Common myeloid progenitor, CD34-positive (primary cell): ENCODE measurements at places on chromosomes 16 and 17.

GRCh38 chr17:61499632-61500031, 47.4 kb downstream of the TBX4 start:
- no peak for DNase-seq

DNA sequence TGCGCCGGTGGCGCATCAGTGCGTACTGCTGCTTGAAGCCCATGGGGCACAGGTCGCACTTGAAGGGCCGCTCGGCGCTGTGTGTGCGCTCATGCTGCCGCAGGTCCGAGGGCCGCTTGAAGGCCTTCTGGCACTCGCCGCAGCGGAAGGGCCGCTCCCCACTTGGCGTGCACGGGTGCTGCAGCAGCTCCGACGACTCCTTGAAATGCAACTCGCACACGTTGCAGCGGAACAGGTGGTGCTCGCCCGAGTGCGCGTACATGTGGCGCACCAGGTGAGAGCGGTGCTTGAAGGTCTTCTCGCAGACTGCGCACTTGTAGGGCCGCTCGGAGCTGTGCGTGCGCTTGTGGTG, 3.3 kb downstream of the ZNF319 start:
- DNase-seq = no peak

DNA sequence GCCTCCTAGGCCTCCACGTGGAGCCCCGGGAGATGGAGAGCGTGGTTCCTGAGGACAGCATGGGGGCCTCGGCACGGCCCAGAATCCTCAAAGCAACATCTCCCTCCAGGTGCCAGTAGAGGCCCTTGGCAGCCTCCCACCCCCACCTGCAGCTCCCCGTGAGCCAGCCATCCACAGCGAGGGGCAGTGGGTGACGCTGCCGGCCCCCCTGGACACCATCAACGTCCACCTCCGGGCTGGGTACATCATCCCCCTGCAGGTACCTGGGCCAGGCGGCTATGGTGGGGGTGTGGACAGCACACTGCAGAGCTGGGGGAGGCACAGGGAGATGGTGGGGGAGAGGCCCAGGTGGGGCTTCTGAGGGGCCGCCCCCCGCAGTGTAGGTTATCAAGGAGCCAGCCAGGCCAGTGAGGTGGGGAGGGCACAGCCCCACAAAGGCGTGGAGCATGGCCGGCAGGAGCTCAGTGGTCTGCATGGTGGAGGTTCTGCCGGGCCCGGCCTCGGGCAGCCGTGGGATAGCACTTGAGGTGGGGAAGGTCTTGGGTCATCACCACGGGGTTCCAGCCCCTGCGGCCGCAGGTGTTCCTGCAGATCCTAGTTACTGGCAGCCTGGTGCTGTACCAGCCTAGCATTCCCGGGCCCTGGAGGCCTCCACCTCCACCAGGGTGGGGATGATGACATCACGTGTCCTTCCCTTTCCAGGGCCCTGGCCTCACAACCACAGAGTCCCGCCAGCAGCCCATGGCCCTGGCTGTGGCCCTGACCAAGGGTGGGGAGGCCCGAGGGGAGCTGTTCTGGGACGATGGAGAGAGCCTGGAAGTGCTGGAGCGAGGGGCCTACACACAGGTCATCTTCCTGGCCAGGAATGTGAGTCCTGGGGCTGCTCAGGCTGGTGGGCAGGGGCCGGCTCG, 16.4 kb downstream of the GAA start:
- no peak for DNase-seq

DNA sequence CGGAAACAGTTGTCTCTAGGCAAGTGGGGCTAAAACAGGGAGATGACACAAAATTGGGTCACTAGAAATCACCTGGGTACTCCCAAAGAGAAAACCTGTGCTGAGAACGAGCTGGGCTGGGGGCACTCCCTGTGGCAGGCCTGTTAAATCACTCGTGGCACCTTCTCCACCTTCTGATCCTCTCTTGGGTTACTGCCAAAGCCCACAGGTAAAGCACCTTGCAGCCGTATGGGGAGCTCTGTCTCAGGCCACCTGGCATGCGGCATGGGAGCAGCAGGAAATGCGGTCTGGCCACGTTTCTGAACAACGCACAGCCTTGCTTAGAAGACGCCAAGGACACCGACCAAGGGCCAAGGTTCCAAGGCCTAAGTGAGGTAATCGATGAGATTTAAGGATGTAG, 21.5 kb upstream of the ICAM2 start:
- DNase-seq = no peak

DNA sequence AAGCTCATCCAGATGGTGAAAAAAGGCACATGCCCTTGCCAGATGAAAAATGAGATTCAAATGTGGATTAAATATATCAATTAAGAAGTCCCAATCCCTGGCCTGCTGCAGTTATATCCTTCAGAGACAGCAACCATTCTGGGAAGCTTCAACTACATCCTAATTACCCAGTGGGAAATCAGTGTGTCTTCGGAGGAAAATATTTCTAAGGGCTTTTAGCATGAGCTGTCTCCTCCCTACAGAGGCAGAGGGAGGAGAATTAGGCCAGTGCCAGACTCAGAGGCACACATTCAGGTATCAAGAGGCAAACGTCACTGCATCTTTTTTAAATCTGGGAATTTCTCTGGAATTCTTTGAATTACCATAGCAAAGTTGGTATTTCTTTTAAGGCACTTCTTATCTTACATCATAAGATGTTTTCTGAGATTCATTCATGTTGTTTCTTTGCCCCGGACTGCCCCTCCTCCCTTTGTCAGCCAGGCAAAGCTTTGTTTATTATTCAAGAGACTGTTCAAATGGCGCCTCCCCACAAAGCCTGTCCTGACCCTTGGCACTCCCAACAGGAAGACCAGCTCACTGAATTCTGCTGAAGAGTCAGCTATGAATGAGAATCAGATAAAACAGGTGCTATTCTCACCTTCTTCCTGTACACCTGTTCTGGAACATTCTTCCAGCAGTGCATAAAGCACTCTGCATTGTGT, 38.3 kb upstream of the SMPD3 start:
- DNase-seq = no peak

DNA sequence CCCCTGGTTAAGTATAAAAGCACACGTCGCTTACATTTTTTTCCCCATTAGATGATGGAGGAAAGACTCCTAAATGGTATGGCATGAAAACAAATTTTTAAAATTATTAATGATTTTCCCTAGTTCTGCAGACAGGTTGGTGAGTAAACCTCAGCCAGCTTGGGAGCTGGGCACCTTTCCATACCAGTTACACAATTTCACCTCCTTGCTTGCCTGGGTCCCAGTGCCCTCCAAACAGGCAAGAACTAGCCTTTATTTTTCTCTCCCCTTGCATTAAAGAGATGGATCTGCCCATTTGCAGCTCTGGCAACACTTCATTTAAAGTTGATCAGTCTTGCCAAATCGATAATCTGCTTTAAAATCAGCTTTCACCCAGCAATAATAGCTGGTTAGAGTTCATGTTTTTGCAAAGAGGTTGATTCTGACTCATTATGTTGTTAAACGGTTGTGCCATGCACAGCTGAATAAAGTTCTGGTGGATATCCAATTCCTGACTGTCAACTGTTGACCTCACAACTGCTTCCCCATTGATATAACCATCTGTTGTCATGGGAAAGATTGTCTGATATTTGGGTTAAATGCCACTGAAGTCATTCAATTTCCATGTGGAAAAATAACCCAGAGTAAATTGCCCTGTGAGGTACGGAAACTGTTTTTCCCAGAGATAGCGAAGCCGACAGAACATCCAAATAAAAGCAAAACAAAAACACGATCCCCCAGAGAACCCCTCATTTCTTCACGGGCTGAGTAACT, 1.3 kb downstream of the C17orf58 start:
- DNase-seq = no peak

- DNase-seq = no peak
These were observed 260.2 kb upstream of the DYNLRB2 start for GRCh38 chr16:80280557-80280956.

- DNase-seq = no peak
These were observed 163.8 kb upstream of the TBX2 start for GRCh38 chr17:61235827-61236197.

DNA sequence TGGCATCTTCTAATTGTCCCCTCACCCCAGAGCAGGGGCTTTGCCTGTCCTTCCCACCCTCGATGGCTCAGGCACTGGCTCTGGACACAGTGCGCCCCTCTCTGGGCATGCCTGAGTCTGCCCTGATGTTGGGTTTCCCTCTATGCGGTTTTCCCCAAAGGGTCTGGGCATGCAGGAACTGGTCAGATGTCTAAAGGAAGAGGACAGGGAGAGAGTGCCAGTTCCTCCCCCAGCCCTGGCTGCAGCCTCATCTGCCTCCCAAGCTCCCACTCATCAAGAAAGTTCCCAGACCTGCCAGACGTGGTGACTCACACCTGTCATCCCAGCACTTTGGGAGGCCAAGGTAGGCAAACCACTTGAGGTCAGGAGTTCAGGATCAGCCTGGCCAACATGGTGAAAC, 41.3 kb upstream of the PABPN1L start:
- no peak for DNase-seq

- no peak for DNase-seq
These were observed 7.8 kb upstream of the SRCIN1 start for GRCh38 chr17:38613525-38613980.

- DNase-seq = no peak
These were observed 125.7 kb downstream of the MRM1 start for GRCh38 chr17:36727052-36727451.

DNA sequence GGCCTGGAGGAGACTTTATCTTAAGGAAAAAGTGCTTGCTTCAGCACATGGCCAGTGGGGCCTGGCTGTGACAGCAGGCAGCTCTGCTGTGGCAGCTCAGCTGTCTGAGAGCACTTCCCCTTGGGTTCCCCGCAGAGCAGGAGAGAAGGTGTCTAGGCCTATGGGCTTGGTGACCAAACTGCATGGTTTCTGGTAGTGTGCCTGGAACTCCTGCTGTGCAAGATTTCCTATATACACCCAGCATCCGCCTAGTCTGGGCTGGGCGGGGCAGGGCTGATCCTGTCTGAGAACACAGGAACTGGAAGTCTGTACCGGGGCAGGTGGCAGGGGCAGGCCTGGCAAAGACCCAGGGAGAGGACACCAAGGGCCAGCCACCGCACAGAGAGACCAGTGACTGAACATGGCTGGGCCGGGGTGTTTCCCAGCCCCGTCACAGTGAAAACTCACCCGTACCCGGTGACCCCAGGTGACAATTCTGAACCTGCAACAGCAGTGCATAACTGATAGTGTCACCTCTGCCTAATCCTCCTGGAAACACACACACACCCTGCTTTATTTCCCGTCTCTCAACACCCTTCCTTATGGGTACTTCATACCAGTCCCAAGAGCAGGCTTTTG, 39.3 kb downstream of the CHD9 start:
- peak; percentile 87 for DNase-seq

GRCh38 chr16:49786926-49787557, 68.9 kb downstream of the ZNF423 start:
- no peak for DNase-seq

- no peak for DNase-seq
These were observed 270.1 kb upstream of the TNRC6C start for GRCh38 chr17:77688369-77688768.

- peak; percentile 9 for DNase-seq
These were observed 6.4 kb downstream of the PFAS start for GRCh38 chr17:8255499-8255898.

DNA sequence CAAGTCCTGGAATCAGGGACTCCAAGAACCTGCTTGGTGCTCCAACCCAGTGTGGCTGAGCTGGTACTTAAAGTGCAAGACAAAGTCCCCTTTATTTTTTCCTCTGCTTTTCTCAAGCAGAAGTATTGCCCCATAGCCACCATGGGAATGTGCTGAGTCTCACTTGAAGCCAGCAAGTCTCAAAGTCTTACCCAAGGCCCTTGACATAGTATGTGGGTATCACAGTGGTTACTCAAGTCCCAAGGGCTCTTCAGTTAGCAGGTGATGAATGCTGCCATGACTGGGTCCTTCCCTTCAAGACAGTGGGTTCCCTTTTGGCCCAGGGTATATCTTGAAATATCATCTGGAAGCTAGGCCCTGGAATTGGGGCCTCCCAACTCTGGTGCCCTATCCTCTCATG, 30.5 kb upstream of the GINS3 start:
- no peak for DNase-seq

DNA sequence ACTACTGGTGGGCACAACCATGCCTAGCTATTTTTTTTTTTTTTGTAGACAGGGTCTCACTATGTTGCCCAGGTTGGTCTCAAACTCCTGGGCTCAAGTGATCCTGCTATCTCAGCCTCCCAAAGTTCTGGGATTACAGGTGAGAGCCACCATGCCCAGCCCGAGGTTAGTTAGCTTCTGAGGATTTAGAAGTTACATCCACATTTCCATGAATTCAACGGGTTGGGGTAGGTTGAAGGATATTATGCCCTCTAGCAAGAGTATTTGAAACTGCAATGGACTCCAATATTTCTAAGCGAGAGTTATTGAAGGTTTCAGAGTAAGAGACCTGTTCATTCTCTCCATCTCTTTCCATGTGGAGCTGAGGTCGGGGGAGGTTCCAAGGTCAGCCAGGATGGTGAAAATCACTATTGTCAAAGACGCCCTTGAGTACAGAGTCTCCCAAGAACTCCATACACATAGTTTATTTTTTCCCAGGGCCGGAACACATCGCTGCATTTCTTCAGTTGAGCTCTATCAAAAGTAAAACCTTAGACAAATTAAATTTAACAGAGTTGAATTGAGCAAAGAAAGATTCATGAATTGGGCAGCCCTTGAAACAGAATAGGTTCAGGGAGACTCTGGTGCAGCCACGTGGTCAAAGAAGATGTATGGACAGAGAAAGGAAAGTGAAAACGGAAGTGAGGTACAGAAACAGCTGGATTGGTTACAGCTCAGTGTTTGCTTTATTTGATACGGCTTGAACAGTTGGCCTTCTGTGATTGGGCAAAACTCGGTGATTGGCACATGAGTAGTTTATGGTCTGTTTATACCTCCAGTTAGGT, 19.0 kb upstream of the ITPRIPL2 start:
- DNase-seq = peak; percentile 35

- DNase-seq = no peak
These were observed 65.7 kb downstream of the MPRIP start for GRCh38 chr17:17107891-17108431.

DNA sequence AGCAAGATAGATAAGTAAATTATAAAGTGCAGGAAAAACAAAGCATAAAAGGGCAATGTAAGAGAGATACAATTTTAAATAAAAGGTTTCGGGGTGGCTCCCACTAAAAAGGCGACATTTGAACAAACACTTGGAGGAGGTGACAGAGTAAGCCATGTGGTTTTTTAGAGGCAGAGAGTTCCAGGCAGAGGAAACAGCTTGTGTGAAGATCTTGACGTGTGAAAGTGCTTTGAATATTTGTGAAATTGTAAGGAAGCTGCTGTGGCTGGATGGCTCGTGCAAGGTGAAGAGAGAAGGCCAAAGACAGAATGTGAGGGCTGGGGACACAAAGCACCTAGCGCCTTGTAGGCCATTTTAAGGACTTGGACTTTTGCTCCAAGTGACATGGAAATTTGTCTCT, 28.6 kb upstream of the HYDIN start:
- DNase-seq = peak; percentile 84
